Stimulated activated CD8-positive, alpha-beta memory T cell treated with anti-CD3 and anti-CD28 coated beads, Interleukin-2, amount 100 ng/mL, for 1 hour (primary cell): ENCODE measurements at places on chromosomes 1 and 21.

GRCh38 chr21:46021978-46022544 lies 40.5 kb downstream of the COL6A1 start:
- DNase-seq, result no peak

DNA sequence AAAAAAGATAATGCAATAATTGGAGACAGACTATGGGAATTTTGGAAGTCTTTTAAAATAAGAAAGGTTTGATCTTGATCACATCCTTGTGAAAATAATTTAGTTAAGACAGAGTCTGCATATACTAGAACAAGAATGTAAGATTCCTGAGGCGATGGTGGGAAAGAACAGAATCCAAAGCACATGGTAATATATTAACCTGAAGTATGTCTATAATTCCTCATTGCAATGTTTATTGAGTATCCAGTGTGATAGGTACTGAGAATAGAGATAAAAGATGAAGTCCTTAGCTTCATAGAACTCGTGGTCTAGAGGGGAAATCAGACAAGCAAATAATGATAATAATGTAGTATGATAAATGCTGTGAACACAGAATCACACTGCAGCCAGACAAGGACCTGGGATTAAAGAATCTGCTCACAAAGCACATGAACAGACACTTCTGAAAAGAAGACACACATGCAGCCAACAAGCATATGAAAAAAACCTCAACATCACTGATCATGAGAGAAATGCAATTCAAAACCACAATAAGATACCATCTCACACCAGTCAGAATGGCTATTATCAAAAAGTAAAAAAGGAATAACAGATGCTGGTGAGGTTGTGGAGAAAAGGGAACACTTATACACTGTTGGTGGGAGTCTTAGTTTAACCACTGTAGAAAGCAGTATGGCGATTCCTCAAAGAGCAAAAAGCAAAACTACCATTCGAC lies 6.9 kb upstream of the ANGPTL3 start:
- no peak for DNase-seq

DNA sequence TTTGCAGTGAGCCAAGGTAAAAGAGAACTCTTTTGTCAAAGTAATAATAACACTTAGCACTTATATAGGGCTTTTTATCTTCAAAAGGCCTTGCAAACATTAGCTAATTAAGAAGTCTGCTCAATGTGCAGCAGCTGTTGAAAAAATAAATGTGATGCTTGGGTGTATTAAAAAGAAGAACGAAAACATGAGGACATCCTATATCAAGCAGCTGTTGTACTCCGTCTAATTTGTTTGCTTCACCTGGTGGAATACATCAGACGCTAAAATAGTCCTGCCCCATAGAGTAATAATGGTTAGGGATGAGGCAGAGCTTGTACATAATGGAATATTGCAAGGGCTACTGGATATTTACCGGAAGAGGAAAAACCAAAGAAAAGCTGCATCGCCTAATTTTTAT lies 299.5 kb downstream of the ST6GALNAC3 start:
- no peak for DNase-seq

DNA sequence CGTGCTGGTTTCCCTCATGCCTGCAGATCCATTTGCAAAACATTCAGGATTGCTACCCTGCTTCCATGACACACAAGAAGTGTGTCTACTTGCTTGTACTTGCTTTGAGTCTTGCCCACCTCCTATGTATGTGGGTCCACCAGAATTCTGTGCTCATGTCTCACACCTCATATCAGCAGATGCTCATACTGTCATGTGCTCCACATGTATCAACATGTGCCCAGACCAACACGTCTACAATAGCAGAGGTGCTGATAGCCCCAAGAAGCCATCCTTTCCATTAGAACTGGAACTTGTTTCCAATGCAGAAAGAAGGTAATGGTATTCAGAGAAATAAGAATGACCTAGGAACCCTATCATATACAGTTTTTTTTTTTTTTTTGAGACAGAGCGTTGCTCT lies 27.9 kb upstream of the MYOC start:
- DNase-seq, result no peak

GRCh38 chr1:15336866-15337265 lies 72.8 kb upstream of the EFHD2 start:
- DNase-seq, result no peak

GRCh38 chr1:202238914-202239313 lies 45.3 kb downstream of the LGR6 start:
- no peak for DNase-seq

- no peak for DNase-seq
These were observed 6.9 kb downstream of the DMAP1 start for GRCh38 chr1:44220001-44220751.

GRCh38 chr1:38991638-38992411 lies 749 bp downstream of the AKIRIN1 start:
- no peak for DNase-seq

- no peak for DNase-seq
These were observed 401 bp downstream of the WNT9A start for GRCh38 chr1:227947386-227947675.

GRCh38 chr1:113307771-113308445 lies 82.4 kb upstream of the MAGI3 start:
- no peak for DNase-seq

- no peak for DNase-seq
These were observed 204.7 kb downstream of the BARHL2 start for GRCh38 chr1:90512441-90512840.

GRCh38 chr1:18951818-18952391 lies 4.6 kb downstream of the IFFO2 start:
- peak; percentile 56 for DNase-seq

DNA sequence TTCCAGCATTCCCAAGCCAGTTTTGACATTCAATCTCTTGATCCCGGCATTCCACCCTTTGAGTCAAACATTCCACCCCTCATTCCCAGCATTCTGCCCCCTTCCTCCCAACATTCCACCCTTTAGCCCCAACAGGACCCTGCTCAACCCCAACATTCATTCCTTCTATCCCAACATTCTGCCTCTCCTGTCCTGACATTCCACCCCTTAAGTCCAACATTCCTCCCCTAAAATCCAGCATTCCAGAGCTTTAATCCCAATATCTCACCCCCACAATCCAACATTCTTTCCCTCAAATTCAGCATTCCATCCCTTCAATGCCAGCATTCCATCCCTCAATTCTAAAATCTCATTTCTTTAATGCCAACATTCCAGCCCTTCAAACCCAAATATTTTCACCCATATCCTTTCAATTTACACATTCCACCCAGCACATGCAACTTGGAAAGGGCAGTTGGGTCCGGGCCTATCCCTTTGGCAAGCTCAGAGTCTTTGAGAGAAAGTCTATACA lies 22.9 kb downstream of the DDX20 start:
- no peak for DNase-seq

GRCh38 chr1:77824079-77824478 lies 44.6 kb downstream of the MIGA1 start:
- DNase-seq, result no peak

DNA sequence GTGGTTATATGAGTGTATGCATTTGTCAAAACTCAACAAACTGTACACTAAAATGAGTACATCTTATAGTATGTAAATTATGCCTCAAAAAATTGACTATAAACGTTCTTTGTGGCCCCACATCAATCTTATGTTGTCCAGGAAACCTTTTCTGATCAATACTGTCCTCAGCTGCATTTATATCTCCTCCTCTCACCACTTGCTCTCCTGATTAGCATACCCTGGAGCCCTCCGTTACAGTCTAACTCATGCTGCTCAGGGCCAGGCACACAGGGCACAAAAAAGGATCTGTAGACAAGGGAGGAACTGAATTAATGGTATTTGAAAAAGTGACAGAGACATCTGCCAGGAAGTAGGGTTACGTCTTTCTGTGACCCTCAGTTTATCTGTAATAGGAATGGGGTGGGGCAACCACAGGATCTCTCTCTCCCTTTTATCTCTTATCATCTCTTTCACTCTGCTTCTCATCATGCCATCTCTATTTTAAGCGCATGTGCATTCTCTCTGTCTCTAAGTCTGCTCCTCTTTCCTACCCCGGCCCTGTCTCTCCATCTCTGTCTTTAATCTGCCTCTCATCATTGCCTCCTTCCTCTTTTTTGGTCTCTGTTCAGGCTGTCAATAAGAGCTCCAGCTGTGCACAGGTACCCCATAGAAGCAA lies 7.0 kb upstream of the TAL1 start:
- DNase-seq, result no peak

- DNase-seq, result no peak
These were observed 92.7 kb downstream of the LEPR start for GRCh38 chr1:65512967-65513780.

GRCh38 chr1:212901290-212901689 lies 43.2 kb downstream of the FLVCR1 start:
- DNase-seq, result no peak

DNA sequence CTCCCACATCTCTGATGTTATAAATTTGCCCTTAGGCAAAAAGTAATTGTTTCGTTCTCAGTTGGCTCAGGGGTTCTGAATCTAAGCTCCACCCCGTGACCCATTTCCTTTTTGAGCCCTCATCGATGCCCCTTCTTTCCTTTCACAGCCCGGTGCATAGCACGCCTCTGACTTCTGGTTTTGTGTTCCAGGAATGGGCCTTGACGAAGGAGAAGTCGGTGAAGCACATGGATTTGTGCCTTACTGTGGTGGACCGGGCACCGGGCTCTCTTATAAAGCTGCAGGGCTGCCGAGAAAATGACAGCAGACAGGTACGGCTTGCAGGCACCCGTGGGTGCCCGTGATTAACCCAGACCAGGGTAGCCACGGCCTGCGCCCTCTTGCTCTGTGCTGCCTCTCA lies 151.9 kb downstream of the PGBD5 start:
- DNase-seq, result no peak

DNA sequence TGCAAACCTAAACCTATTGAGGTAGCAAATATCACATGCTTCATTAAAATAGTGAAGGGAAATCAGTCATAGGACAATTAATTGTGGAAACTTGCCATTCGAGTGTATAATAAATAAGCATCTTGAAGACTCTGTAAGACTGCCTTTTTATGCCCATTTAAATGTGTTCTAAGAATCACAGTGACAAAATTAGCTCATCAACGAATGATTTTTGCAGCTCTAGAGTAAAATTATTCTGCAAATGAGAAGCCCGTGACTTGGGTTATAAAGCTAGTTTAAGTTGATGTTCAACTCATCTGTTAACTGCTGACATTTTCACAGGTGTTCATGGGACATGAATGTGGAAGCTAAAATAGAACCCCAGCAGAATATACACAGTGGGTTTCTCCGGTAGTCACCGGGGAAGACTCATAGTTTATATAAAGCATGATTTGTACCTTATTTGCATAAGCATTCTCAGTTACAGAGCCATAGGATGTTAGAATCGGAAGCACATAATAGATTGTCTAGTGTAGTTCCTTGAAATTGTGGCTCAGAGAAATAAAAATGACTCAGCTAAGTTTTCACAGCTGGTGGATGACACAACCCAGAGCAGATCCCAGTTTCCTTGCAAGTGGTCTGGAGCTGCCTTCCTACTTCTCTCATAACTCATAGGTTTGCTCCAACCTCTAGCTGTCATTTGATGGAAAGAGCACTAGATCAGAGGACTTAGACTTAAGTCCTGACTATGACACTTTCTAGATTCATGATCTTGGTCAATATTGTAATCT lies 107.3 kb downstream of the UCHL5 start:
- no peak for DNase-seq

DNA sequence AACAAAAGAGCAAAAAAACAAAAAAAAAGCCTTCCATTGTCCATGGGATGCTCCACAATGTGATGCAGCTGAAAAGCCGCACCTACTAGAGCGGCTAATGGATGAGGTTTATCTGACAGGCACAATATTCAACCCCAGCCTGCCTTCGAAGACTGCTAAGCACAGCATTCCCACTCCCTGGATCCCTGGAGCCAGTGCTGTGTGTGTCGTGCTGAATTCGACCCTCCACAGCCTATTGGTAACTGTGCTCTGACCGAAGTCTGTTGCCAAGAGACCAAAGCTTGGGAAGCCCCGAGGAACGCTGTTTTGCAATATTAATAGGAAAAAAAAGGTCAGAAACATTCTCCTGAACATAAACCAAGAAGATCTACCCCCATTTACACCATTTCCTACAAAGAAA lies 57.2 kb upstream of the PUM1 start:
- DNase-seq, result no peak

DNA sequence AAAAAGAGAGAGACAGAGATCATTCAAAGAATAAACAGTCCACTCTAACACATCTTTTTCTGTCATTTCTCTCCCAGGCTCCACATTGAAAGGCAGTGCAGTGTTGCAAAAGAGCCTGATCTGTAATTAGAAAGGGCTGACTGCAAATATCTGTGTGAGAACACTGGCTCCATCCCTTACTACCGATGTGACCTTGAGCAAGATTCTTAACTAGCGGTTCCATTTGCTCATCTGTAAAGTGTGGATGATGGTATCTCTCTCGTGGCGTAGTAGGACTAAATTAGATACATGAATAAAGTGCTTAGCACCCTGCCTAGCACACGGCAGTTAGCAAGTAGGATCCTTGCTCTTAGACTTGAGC lies 26.9 kb upstream of the SLC44A3 start:
- DNase-seq, result no peak

GRCh38 chr1:200921571-200922110 lies 26.9 kb downstream of the INAVA start:
- no peak for DNase-seq

- no peak for DNase-seq
These were observed 87.9 kb upstream of the SOX13 start for GRCh38 chr1:203985044-203985443.

GRCh38 chr1:75785320-75785982 lies 605 bp upstream of the RABGGTB start:
- DNase-seq, result no peak

GRCh38 chr1:147640553-147641165 lies 29.7 kb downstream of the ACP6 start:
- DNase-seq, result peak; percentile 42

DNA sequence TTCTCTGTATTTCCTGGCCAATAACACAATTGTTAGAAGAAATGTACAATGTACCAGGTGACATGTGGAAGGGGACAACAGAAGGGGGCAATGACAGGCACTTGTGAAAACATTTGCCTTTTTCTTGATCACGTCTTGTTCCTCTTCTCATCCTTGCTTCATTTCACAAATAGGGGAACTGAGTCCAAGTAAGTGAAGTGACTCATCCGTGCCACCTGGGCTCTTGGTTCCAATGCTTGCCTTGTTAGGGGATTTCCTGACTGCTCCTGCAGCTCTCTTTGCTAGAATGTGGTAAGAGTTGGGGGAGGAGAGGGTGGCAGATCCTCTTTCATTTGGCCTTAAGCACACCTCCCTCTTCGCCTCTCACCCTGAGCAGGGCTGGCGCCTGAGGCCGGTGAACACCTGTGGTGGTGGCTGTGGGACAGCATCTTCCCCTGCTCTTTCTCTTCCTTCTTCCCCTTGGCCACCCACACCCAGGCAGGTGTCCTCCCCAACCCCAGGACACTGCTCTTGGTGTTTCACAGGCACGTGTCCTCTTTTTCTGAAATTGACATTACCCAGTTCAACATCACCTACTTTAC lies 2.2 kb upstream of the RHEX start:
- DNase-seq, result peak; percentile 10

DNA sequence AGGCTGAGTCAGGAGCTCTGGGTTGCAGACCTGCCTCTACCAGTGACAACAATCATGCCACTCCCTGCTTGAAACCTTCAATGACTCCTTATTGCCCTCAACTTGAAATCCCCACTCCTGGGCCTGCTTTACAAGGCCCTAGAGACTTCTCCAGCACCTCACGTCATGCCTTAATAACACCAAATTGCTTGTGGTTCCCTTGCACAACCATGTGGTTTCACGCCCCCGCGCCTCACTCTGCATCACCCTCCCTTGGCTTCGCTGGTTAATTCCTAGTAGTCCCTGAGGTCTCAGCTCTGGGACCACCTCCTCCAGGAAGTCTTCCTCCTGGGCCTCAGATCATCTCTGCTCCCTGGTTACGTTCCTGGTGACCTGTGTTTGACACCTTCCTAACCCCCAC lies 33.0 kb downstream of the EPHA2 start:
- peak; percentile 12 for DNase-seq
